ENCODE measurements at places on chromosomes 7 and 10.

- DNase-seq, result no peak
Observed at GRCh38 chr7:54749200-54749599, 9.8 kb downstream of the SEC61G start.

- peak; percentile 61 for DNase-seq
Observed at GRCh38 chr10:50623663-50624412, at the start of gene SGMS1. Gene SGMS1 (minus strand): TSS chr10:50623956. CDS start chr10:50344114, 279,842 bp downstream.

DNA sequence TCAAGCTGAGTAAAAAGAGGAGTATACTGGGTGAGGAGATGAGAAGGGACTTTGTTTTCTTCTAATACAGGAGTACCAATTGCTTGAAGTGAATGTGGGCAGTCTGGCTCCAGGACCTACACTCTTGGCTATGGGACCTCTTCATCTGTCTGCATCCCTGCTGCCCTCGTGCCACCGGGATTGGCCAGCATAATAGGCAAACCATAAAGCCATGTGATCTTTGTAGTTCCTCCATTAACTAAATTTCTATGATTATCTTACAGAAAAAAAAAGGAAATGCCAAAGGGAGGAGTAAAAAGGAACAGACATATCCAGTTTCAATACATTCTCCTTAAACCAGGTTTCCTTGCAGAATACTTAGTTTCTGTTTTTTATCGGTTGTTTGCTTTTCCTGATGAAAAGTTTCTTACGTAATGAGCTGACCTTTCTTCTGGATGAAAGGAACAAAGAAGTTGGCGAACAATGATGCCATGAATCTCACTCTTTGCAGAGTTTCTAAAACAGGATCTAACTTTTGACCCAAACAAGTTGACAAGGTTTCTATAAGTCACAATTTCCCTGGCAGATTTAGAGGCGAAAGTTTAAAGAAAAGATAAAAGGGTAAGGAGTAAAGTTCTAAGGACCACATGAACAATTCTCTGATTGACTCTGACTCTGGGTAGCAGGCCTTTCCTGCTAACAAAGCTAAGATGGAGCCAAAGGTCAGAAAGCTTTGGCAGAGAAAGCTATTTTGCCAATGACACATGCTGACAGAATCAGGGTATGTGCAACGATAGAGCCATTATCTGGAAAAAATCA, 54.1 kb downstream of the LAMB1 start:
- DNase-seq, result no peak

DNA sequence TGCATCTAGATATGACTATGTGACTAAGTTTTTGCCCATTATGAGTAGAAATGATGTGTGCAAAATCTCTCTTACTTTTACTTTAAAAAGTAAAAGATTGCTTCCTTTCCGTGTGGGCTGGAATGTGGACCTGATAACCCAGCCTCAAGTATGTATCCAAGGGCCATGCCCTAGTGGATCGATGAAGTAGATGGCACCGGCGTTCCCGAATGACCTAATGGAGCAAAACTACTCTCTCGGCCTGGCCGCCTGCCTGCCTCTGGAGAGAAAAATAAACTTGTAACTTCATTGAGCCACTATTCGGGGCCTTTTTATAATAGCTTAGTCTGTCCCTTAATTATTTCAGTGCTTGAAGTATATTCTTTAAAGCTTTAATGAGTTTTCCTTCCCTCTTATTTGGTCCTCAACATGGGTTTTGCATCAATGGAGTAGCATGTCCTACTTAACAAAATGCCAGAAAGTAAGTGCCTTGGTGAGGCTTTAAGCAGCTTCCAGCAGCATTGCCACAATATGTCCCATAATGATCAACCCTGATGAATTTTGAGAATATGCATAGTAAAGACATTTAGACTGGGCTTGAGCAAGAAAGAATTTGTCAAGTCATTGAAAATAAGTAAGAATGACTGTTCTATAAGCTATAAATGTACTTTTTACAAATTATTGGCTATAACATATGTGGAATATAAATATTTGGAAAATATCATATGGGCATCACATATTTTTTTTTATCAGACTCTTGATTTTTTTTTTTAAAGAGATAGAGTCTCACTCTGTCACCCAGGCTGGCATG, 61.4 kb downstream of the PLXDC2 start:
- no peak for DNase-seq

DNA sequence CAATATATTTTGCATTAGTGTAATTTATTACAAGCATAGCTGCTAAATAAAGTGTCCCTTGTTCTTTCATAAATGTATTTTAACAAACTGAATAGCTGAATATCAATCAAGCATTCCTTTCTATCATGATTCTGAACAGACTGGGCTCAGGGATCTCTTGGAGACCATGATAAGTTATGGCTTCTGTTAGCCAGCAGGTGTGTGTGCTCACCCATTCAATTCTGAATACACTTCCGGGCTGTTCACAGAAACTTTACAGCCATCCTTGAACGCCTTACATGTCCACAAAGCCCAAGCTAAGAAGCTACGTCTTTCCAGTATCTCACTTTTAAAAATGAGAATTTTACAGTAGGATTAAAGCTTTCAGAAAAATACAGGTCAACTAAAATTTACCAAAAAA, 115.1 kb downstream of the SVIL start:
- no peak for DNase-seq

DNA sequence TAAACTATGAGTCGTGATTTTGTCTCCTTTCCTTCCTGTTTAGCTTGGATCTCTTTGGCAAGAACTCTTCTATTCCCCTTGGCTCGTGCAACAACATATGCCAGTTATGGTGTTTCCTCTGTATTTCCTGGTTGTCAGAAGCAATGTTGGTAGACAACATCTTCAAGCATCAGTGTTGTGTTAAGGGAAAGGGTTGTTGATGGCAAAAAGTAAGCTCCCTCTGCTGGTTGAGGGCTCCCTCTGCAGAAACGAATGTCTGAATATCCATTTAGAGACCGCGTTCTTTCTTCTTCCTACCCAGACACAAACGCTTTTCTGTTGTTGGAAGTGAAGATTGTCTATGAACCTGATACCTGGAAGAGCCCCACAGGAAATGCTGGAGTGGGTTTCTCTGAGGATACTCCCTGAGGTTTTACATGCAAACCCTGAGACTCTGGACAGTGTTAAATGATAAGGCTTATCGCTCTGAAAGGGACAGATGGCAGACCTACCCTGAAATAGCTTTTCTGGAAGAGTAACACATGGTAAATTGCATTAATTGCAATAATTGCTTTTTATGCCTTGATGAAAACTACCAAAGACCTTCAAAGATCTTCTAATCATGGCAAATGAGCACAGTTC, 23.5 kb upstream of the C1QL3 start:
- DNase-seq, result no peak

DNA sequence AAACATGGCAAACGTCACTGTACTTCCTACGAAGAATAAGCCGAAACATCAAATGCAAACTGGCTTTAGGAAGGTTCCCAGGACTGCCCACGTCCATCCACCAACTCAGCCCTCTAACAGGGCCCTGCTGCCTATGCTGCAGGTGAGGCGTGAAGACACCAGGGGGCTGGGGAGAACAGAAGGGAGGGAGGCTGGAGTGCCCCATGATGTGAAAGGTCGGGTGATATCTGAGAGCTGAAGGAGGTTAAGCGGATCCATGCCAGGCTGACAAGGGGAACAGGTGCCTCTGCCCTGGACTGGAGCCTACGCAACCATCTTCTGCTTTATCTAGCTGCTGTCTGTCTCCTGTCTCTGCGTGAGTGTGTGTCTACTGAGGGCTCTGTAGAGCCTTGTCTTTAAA, 40.2 kb upstream of the ATP6V0A4 start:
- no peak for DNase-seq

- DNase-seq, result no peak
Observed at GRCh38 chr10:123991611-123992570, 100.3 kb upstream of the CPXM2 start.

Measured in NCI-H2171 (cell line).